ENCODE measurements at places on chromosomes 11 and 22.
A peak's percentile ranks its signal among the peaks of the same experiment; 100 is the strongest.

GRCh38 chr11:129766898-129767604, 48.6 kb upstream of the TMEM45B start:
- DNase-seq, result peak; percentile 20

GRCh38 chr11:12793065-12793464, 118.8 kb downstream of the TEAD1 start:
- DNase-seq, result no peak

GRCh38 chr11:125049164-125049792, 13.8 kb upstream of the SLC37A2 start:
- DNase-seq, result no peak

GRCh38 chr22:38755155-38755910, 465 bp downstream of the SUN2 start:
- DNase-seq, result no peak

DNA sequence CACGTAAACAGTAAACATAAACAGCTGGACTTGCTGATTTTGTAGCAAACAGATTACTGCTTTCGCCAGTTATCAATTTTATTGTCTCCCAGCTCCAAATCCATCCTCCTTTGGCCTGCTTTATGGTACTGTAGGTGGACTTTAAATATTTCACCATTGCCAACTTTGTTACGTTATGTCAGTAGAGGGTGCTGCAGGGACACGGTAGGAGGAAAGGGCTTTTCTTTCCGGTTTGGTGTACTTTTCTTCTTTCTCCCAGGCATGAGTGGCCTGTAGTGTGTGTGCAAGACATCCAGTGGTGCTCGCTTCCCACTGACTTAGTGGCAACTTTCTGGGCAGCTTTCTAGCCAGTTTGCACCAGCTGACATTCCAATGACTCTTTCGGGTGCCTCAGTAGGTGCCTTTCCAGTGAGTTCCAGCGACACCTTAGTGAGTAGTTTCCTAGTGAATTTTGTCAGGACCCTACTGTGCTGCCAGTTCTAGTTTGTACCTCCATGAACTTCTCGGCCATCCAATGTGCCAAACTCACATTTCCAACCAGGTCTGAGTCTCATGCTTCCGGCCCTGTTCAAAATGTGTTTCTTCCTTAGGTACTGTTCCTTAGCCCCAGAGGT, 267.6 kb upstream of the TENM4 start:
- DNase-seq, result peak; percentile 17

DNA sequence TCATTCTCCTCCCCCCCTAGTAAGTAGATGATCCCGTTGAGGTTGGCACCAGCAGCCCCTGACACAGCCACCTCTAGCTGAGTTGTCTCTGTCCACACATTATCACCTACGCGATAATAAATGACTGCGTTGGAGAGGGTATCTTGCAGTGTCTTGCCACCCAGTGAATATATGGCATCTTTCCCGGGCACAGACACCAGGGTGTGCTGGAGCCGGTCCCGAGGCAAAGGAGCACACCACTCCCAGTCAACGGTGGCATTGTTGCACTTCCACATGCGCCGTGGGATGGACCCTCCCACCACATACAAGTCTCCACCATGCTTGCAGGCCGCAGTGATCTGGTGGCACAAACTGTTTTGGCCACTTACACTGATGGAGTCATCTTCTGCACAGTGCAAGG, 5.4 kb downstream of the KBTBD4 start:
- DNase-seq, result no peak

DNA sequence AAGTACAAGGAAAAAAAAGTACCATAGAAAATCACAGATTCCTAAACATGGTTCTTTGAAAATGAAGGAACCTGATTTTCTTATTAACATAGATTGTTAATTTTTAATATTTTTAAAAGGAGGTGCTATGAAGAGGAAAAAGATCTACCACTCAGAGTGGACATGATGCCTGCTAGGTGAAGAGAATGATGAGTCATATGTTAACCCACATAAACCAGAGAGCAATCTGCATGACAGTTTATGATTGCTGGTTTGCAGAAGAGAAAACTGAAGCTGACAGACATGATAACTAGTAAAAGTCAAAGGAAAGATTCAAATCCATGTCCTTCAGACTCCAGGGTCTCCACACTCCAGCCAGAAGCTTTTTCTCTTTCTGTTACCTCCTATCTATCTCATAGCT, 1231.7 kb downstream of the LRRC4C start:
- DNase-seq, result no peak

DNA sequence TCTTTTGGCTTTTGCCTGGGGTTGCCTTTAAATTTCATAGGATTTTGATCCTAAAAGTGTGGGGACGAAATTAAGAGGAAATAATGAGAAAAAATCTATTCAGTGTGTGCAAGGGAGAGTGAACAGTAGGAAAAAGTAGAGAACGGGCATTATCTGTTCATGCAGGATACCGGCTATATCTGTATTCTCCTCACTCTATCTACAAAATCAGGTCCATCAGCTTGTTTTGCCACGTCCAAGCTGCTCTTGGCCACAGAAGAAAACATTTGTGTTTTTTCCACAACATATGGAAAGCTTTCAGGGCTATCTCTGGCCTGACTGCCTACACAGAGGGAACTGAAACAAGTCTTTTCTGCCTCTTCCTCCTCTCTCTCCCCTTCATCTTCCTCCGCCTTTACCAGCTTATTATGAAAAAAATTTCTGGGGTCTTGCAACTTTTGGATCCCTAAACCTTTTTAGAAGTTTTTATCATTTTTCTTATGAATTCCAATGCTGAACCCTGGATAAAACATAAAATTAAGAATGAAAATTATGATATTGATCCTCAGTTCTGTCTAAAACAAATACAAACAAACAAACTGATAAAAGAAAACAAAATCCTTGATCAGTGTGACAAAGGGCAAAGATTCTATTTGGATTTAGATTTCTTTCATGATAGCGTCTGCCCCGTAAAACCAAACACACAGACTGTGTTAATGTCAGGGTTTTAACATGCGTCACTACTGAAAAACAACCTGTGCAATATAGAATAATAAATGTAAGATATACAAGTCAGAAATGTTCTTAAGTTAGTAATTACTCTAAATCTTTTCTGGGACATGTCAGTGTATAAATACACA, 219.7 kb downstream of the CNTN5 start:
- no peak for DNase-seq

- no peak for DNase-seq
Observed at GRCh38 chr11:116596346-116597260, 176.2 kb downstream of the BUD13 start.

DNA sequence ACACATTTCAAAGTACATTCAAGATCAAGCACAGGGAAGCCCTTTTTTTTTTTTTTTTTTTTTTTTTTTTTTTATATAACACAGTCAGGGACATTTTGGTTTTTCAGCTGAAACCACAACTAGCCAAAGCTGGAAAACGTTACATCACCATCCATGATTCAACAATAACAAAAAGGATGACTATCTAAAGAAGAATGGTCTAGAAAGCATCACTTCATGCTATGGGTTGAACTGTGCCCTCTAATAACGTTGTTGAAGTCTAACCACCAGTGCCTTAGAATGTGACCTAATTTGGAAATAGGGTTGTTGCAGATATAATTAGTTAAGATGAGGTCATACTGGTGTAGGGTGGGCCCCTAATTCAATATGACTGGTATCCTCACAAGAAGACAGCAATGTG, 46.6 kb downstream of the MTMR2 start:
- DNase-seq, result no peak

DNA sequence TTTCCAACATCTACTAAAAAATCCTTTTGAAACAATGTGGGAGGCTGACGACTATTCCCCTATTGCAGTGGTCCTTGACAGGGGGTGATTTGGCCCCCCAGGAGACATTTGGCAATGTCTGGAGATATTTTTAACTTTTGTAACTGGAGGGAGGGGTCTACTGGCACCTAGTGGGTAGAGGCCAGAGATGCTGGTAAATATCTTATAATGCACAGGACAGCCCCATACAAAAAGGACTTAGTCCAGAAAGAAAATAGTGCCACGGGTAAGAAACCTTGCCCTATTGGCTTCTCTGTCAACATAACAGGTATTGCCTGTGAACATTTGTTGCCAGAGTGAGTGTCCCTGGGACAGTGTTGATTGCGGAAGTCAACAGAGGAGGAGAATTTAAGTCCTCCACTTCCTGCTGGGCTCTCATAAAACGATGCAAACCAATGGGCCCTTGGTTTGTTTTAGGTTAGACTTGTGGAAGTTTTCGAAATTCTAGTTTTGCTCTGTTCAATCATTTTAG, 101.6 kb downstream of the MAML2 start:
- no peak for DNase-seq

GRCh38 chr22:47927648-47928210, 1165.3 kb downstream of the TBC1D22A start:
- no peak for DNase-seq

- peak; percentile 15 for DNase-seq
Observed at GRCh38 chr22:50105208-50106100, 15.6 kb downstream of the MOV10L1 start.

GRCh38 chr11:75492181-75492820, 33.4 kb downstream of the GDPD5 start:
- DNase-seq, result peak; percentile 40

DNA sequence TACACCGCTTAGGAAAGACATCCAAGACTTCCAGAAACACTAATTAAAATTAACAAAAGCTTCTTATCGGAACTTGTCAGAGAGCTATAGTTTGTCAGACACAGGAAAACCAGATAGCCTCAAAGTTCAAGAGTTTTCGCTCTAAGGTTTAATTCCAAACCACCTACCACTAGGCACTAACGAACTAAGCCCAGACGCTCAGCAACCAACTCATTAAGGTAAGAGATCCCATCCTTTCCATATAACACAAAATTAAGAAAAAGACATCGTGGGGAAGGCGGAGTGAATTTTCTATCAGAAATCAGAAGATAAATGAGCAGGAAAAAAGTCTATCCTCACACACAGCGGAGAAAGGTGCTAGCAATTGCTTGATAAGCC, 382 bp downstream of the IMMP1L start:
- peak; percentile 72 for DNase-seq

GRCh38 chr11:133530501-133530835, 1.8 kb downstream of the OPCML start:
- DNase-seq, result no peak

DNA sequence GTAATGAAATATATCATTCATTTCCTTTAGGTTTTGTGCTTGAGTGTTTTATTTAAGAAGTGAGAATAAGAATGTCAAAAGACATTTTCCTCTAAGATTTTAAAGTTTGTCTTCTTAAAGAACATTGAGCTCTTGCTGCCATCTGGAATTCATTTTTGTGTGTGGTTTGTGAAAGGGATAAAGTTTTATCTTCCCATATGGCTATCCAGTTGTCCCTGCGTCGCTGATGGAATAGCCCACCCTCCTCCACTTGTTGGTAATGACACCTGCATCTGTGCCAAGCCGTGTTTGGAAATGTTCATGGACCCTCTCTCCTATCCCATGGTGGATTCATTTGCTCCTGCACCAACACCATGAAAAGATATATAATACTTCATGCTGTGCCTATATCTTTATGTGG, 901.5 kb downstream of the BRD1 start:
- no peak for DNase-seq

- DNase-seq, result no peak
Observed at GRCh38 chr11:76495019-76495418, 50.2 kb downstream of the EMSY start.

DNA sequence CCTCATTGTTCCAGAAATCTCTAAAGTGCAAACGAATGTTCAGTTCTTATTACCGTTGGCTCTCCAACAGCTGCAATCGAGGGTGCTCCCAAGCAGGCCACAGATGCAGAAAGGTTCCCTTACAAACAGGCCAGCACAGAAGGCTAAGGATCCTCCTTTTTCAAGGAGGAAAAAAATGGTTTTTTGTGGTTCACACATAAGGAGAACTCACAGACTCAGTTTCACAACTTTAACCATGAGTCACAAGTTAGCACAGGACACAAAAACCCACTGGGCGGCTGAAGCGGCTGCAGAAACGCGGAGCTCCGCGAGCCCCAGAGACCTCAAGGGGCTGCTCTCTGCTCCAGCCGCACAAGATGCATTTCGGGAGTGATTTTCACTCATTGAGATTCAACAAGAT, 98.2 kb upstream of the PRR5 start:
- no peak for DNase-seq

- no peak for DNase-seq
Observed at GRCh38 chr11:6251120-6251733, 8.4 kb upstream of the CCKBR start.

- no peak for DNase-seq
Observed at GRCh38 chr22:27895600-27895999, 23.5 kb downstream of the PITPNB start.

GRCh38 chr11:130749216-130749615, 167.1 kb downstream of the SNX19 start:
- no peak for DNase-seq

DNA sequence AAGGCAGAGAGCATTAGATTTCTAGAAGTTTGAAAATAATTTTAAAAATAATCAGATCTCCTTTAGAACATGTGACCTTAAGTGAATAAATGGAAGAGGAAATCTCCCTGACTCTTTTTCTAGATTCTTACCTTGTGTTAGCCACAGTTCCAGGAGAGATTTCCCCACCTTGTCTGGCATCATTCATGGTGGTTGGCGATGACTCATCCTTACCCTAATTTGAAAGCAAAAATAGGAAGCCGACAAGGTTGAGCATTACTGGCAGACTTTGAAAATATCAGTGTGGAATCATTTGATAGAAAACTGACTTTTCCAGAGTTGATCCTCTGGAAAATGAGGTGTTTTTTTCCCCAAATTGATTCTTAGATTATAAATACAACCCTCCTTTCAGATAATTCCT, 48.1 kb downstream of the CNTN5 start:
- DNase-seq, result no peak

DNA sequence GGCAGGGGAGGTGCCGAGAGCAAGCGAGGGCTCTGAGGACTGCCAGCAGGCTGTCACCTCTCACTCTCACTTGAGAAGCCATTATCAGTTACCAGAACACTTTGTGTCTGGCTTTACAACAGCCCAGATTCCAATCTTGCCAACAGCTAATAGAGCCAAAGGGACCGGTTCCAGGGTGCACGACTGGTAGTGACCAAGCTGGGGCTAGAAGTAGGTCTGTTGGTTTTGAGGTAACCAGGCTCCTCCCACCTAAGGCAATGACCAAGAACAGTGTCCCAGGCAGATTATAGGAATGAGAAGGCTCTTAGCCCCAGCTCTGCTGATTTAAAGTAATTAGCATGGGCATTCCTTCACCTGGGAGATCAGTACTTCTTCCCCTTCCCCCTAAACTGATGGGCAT, 7.2 kb upstream of the IL10RA start:
- DNase-seq, result no peak
